ENCODE measurements at places on chromosomes 6 and 20. TPM values are rescaled to one million over a fixed set of nuclear protein-coding genes. Genes with fewer than 3 reads are reported as not detected.

ISM1 gene
- not detected for total RNA-seq

RRAGD gene
- total RNA-seq: 27.8 TPM

OR2J3 gene
- total RNA-seq: not detected

SUMO4 gene
- 1.1 TPM for total RNA-seq

FAM120B gene
- 38.0 TPM for total RNA-seq

C20orf96 gene
- total RNA-seq: 20.5 TPM

PBOV1 gene
- total RNA-seq: not detected

SIGLEC1 gene
- total RNA-seq: 0.03 TPM

VSX1 gene
- 0.21 TPM for total RNA-seq

C20orf173 gene
- not detected for total RNA-seq

ADAM33 gene
- 0.62 TPM for total RNA-seq

PRSS35 gene
- 0.10 TPM for total RNA-seq

OR2H1 gene
- not detected for total RNA-seq

PTPRT gene
- total RNA-seq: not detected

TBXT gene
- not detected for total RNA-seq

TMEM170B gene
- total RNA-seq: 1.3 TPM

BPIFA1 gene
- total RNA-seq: not detected

MOCS3 gene
- 5.8 TPM for total RNA-seq

TFAP2B gene
- not detected for total RNA-seq

TRIM10 gene
- not detected for total RNA-seq

CST2 gene
- total RNA-seq: not detected
